Aorta (tissue), 5 donors: ENCODE measurements at places on chromosomes 3 and 15. TPM values are rescaled to one million over a fixed set of nuclear protein-coding genes. Genes with fewer than 3 reads are reported as not detected.

LRRC15 gene
- total RNA-seq: 0.54 TPM

ZNF620 gene
- 5.1 TPM for total RNA-seq

TPRG1 gene
- total RNA-seq: 19.8 TPM

ARPC4 gene
- 126 TPM for total RNA-seq

GOLGA8S gene
- total RNA-seq: 1.4 TPM

PTPRG gene
- total RNA-seq: 150 TPM

IL1RAP gene
- total RNA-seq: 19.1 TPM

RETNLB gene
- total RNA-seq: not detected

AMIGO3 gene
- total RNA-seq: not detected

C3orf49 gene
- not detected for total RNA-seq
